ENCODE measurements at places on chromosomes 1 and 21.
A peak's percentile ranks its signal among the peaks of the same experiment; 100 is the strongest.

DNA sequence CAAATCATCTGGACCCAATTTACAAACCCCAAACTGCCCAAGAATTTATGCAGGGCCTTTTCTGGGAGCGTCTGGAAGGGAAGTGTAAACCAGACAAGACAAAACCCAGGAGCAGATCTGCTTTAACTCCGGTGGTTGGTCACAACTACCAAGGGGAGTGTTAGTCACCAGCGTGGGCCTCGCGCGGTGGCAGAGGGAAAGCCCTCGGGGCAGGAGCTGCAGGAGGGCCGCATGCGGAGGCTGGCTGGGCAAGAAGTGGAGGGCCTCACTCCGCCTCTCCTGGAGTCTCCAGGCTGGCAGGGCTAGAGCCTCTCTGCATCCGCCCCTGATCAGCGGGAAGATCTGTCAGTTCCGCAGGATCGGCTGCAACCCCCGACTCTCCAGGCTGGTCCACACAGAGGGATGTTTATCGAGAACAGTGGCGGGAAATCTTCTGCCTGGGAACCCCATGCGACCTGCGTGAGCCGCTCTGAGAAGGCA is 2.0 kb downstream of the COL24A1 start:
- no peak for DNase-seq

DNA sequence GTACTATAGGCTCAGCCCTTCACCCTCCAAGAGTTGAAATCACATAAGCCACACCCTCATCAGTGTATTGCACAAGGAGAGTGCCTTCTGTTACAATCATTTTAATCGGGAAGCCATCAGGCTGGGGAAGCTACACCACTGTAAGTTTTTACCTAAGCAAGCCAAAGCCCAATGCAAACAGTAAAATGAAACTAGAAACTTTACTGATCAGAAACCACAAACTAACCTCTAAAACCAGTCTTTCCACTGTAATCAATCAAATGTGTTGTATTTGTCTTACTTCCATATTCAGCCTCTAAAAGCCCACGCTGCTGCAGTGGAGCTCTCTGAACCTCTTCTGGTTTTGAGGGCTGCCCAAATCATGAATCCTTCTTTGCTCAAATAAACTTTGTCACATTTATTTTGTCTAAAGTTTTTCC is 26.2 kb downstream of the CAPN8 start:
- DNase-seq: no peak

DNA sequence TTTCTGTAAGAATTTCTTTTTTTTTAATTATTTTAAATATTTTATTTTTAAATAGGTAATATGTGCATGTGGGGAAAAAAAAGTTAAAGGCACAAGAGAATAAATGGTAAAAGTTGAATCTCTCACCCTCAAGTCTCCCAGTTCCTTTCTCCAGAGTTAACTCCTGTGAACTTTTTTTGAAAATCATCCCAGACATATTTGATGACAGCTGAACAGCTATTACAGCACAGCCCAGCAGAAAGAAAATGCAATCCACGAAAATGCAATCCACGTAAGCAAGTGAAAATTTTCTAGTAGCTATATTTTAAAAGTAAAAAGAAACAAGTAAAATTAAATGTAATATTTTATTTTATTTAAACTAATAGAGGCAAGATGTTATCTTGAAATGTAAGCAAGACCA is 310.0 kb upstream of the RUNX1 start:
- DNase-seq: no peak

DNA sequence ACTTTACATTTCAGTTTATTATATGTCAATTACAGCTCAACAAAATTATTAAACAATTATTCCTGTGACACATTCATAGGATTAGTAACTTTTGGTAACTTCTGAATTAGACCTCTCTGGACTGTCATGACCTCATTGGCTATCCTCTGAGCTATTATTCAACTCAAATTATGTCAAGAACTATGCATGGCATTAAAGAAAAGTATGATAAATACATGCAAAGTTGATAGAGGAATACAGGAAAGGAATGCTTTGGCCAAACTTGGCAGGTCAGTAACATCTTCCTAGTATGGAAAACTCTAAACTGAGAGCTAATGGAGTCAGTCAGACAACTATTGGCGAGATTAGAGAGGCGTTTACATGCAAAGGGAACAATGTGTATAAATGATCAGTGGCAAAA is 158.4 kb downstream of the DUSP10 start:
- DNase-seq: no peak

- DNase-seq: no peak
Measured at GRCh38 chr1:3505161-3505560, 50.7 kb downstream of the ARHGEF16 start.

DNA sequence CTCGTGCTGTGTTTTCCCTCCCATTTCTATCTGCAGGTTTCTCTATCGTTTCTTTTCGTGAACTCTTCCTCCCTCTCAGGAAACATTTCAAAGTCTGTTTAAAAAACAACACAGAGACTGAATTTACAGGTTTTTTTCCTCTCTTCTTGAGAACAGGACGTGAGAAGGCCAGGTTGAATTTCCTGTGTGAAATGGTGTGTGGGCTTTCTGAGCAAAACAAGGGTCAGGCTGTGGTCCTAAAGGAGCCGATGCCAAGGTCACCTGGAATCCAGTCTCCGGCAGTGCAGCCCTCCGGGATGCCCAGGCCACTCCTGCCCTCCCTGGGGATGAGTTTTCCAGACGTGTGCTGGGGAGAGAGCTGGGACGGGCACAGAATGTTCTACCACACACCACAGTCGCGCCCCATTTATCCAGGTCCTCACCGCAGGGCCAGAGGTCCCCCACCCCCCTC is 62.7 kb upstream of the RUNX3 start:
- no peak for DNase-seq

- peak; percentile 96 for DNase-seq
Measured at GRCh38 chr1:23357138-23357908, 12.3 kb downstream of the ZNF436 start.

GRCh38 chr1:47181955-47182675 is 7.7 kb downstream of the PDZK1IP1 start:
- no peak for DNase-seq

GRCh38 chr21:43874085-43874805 is 9.2 kb downstream of the AGPAT3 start:
- no peak for DNase-seq

GRCh38 chr1:64093941-64094340 is 109.5 kb upstream of the UBE2U start:
- DNase-seq: no peak

DNA sequence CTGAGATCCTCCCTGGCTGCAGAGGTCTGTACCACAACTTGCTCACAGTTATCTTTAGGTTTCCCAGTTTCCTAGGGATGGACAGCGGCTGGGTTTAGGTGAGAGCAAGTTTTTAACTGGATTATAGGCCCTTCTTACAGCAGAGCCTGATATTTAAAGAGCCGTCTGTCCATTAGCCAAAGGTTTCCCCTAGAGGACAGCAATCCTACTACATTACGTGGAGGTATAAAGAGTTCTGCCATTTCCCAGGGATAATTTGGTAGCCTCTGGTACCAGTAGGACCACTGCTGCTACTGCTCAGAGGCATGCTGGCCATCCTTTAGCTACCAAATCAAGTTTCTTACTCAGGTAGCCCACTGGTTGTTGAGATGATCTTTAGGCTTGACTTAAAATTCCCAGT is 21.9 kb upstream of the FCGR2A start:
- DNase-seq: no peak

GRCh38 chr1:23825762-23826522 is 713 bp upstream of the HMGCL start:
- no peak for DNase-seq

GRCh38 chr1:93692983-93693591 is 11.4 kb upstream of the BCAR3 start:
- DNase-seq: no peak

DNA sequence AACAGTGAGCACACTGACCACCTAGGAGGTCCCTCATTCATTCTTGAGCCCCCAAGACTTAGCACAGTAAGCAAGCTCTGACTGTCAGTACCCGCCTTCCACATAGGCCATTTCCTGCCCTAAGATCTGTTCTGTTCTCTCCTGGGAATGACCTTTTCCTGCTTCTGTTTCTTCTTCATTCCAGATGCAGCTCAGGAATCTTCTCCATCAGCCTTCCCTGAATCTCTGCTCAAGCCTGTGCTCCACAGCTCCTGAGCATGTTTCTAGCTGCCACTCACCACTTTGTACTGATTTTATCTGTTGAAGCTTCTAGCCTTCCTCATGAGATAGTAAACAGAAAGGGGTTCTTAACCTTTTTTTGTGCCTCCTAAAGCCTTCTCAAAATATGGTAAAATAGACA is 56.6 kb downstream of the ZNF281 start:
- DNase-seq: no peak

DNA sequence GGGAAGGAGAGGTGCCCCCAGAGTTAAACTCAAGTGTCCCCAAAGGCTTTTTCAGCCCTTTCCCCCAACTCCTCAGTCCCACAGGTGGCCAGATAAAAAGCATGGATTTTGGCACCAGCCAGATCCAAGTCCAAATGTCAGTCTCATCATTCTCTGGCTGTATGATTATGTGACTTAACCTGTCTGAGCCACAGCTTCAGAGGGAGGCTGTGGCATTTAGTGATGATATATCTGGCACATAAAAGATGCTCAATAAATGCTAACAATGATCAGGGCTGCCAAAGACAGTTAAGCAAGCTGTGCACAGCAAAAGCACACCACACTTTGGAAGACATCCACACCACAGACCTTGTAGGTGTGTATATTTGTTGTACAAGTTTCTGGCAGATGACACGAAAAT is 5.6 kb upstream of the PADI3 start:
- DNase-seq: no peak

DNA sequence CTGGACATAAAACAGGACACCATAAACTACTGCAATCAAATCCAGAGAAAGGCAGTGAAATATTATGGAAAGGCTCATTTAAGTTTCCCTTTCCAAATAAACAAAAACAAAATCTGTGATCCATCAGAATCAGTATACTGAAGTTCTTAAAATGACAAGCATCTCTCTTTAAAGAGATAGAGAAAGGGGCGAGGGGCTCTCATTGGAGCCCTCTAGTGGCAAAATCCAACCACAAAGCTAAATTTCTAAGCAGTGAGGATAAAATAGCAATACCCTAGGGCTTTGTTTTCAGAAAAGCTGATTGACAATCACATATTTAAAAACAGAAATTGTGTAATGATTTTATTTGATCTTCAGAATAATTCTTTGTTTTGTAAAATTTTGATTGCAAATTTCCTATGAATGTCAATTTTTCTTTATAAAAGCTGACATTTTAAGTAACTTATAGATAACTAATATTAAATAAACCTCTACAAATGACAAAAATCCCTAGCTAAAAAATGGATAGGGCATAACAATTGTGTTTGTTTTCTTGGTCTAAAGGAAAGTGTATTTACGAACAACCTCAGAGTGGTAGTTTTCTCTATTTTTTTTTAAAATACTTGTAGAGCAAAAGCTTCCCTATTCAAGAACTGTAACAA is 138.2 kb downstream of the COL24A1 start:
- no peak for DNase-seq

- DNase-seq: no peak
Measured at GRCh38 chr1:69163779-69164178, 403.9 kb upstream of the LRRC7 start.

DNA sequence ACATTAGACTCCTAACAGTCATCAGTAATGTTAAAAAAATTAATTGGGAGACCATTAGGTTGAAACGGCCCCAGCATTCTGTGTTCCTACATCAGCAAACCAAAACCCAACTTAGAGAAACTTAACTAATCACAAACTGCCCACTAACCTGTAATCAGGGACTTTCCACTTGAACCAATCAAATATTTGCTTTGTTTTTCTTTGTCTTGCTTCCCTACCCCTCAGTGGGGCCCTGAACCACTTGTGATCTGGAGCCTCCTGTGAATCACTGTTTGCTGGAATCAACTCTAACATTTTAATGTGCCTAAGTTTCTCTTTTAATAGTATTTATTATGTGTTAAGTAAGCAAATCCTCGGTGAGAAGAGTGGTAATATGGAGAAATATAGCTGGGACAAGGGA is 64.0 kb downstream of the ABCA4 start:
- DNase-seq: no peak

DNA sequence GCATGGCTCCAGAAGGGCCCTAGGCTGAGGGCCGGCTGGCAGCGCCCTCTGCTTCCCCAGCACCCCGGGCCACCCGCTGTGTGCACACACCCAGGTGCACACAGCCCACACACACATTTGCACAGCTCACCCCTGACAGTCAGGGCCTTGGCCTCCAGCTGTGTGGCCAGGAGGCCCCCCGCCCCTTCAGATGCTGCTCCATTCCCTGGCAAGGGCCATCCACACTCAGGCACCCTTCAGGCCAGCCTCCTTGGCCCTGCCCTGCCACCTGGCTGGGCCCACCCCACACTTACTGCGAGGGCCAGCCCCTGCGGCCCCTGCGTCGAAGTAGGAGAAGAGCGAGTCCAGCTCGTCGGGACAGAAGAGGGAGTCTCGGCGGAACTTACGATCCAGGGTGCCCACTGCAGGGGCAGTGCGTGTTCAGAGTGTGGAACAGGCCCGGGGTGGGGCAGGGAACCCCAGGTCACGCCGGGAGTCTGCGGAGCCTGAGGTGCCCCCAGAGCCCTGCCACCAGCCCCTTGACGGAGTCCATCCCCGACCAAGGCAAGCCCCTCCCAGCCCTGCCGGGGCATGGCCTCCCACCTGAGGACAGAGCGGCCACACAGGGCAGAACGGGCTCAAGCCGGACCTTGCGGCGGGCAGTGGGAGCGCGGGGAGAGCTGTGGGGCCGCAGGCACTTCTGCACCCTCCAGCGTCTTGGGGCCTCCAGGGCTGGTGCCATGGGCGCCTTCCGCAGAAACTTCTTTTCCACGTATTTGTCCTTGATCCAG is 12.4 kb downstream of the ACAP3 start:
- DNase-seq: no peak

DNA sequence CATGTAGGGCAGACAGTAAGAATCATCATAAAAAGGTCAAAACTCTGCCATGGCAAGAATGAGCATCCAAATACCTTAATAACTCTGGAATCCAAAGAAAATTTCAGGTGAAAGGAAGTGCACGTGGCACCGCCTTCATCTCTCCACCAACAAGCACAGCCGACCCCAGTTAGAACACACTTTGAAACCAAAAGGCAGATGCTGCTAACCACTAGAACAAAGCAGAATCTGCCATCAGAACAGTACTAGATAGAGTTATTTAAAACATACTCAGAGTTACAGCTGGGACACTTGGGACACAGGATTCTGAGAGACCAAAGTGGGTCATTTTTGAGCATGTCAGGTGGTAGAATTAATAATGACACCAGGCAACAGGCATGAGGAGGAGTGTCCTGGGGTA is 106.7 kb upstream of the SOD1 start:
- DNase-seq: no peak

- no peak for DNase-seq
Measured at GRCh38 chr1:66351913-66352312, 182.0 kb upstream of the SGIP1 start.

Measured in iPS DF 19.7 (cell line).